ENCODE measurements at places on chromosomes 6 and 20. TPM values are rescaled to one million over a fixed set of nuclear protein-coding genes. Genes with fewer than 3 reads are reported as not detected.

Gene TBXT
- not detected for total RNA-seq

Gene ABT1
- total RNA-seq: 21.4 TPM

Gene ENPP5
- total RNA-seq: 7.3 TPM

Gene SRSF12
- total RNA-seq: 0.40 TPM

Gene MYH7B
- 0.14 TPM for total RNA-seq

Gene SLC2A10
- 6.5 TPM for total RNA-seq

Gene KIAA1755
- 5.1 TPM for total RNA-seq

Gene MROH8
- total RNA-seq: 1.3 TPM

Gene ENPP1
- 2.9 TPM for total RNA-seq

Gene DEFB110
- total RNA-seq: not detected

DNA sequence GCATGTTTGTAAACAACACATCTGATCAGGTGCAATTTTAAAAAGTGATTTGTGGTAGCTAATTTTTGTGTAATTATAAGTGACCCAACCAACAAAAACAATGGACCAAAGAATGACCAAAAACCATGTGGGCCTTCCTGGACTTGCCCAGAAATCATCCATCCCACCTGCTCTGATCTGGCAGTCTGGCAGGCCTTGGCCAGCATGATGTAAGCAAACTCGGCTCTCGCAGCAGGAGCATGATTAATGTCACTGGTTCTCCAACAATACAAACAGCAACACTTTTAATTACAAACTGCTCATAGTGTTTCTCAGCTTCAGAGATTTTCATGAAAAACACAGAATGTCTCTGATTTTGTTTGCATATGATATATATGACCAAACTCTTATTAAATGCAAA is 16.1 kb downstream of the TP53INP2 start:
- peaks cover 7% of the 10 kb centered on the region for H3K4me1 ChIP-seq
- no peak overlapping the region for H3K4me3 ChIP-seq
- DNase-seq: no peak
- H3K36me3 ChIP-seq: no peaks in the 10 kb centered on the region

DNA sequence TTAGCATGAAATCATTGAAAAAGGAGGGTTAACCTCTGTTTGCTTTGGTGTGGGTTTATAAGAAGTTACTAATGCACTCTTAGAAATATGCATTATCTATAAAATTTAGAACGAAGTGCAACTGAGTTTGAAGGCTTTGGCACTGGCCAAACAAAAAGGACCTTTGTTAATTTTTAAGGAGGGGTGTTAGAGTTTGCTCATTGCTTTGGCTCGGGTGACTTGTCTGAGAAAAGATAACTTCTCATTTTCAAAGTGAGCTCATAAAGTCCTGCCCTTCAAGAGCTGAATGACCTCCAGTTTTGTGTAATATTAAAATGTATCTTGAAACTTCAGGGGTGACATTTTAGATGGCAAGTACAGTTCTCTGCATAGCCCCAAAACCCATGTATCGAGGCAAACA is 25.9 kb downstream of the NEDD9 start:
- no peak for DNase-seq
- H3K4me1 ChIP-seq: peaks cover 50% of the 10 kb centered on the region
- no peak overlapping the region for H3K4me3 ChIP-seq
- H3K36me3 ChIP-seq: no peaks in the 10 kb centered on the region
- H3K27me3 ChIP-seq: no peaks in the 10 kb centered on the region

DNA sequence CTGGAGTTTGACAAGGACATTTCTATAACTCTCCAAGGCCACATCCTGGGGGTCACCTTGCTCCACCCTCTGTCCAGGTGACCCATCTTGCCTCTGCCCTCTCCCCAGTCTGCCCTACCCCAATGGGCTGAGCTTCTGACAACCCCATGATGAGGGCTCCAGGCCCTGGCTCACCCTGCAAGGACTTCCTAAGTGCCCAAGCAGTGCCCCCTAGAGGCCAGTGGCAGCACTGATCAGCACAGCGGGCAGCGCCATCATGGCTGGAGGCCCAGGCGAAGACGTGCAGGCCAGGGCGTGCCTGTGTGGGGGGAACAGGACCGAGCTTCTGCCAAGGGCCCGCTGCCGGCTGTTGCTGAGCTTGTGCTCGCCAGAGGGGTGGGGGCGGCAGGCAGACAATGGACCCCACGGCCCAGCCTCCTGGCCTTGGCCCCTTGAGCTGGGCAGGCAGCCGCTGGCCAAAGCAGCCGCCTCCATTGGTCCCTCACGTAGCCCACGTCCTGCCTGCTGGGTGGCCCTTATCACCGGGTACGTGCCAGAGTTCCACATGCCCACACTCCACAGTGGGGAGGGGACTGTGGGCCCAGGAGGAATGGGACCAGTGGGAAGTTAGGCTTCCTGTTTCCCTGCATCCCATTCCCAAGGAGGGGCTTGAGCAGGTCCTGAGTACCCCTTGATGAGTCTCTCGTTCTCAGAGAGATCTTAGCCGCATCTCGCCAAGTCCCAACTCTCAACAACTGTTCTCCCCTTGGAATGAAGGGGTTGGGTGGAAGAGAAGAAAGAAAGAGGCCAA is 64.3 kb downstream of the MRPL14 start:
- H3K4me1 ChIP-seq: peaks cover 14% of the 10 kb centered on the region
- H3K4me3 ChIP-seq: no peak overlapping the region
- peaks cover 7% of the 10 kb centered on the region for H3K27me3 ChIP-seq
- no peak overlapping the region for H3K27ac ChIP-seq

- no peak overlapping the region for H3K4me3 ChIP-seq
- no peaks in the 10 kb centered on the region for H3K27me3 ChIP-seq
- no peaks in the 10 kb centered on the region for H3K36me3 ChIP-seq
- no peak overlapping the region for H3K27ac ChIP-seq
- H3K4me1 ChIP-seq: peaks cover 7% of the 10 kb centered on the region
Measured at GRCh38 chr6:159126590-159126989, 42.6 kb upstream of the FNDC1 start.

- DNase-seq: no peak
- no peaks in the 10 kb centered on the region for H3K36me3 ChIP-seq
- no peak overlapping the region for H3K27ac ChIP-seq
- H3K4me1 ChIP-seq: peaks cover 12% of the 10 kb centered on the region
- H3K27me3 ChIP-seq: no peaks in the 10 kb centered on the region
Measured at GRCh38 chr6:7938562-7939183, 28.1 kb upstream of the TXNDC5 start.

GRCh38 chr6:113936093-113936934 is 34.6 kb downstream of the HDAC2 start:
- peak; percentile 54 for DNase-seq
- no peak overlapping the region for H3K4me3 ChIP-seq
- H3K36me3 ChIP-seq: no peaks in the 10 kb centered on the region
- no peaks in the 10 kb centered on the region for H3K4me1 ChIP-seq
- H3K27ac ChIP-seq: no peak overlapping the region
- no peaks in the 10 kb centered on the region for H3K27me3 ChIP-seq

DNA sequence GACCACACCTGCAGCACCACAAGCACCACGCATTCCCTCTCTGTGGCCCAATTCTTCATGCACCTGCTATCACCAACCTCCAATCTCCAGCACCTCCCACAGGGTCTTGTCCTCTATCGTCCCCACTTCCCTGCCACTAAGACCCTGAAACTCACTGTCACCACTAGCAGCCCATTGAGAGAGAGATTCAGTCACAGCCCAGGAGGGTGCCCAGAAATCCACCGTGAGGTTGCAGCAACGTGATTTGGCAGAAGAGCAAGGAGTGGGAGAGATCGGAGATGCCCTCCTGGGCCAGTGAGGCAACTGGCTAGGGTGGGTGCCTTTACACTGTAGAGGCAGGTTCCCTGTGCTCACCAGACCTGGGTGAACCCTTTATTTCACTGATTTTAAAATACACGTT is 90.1 kb downstream of the ANKRD60 start:
- no peak overlapping the region for H3K27ac ChIP-seq
- H3K4me3 ChIP-seq: no peak overlapping the region
- no peaks in the 10 kb centered on the region for H3K4me1 ChIP-seq

GRCh38 chr6:6915813-6916547 is 191.8 kb upstream of the RREB1 start:
- no peak overlapping the region for H3K4me3 ChIP-seq
- H3K27ac ChIP-seq: peak overlapping the region; percentile 79
- H3K36me3 ChIP-seq: no peaks in the 10 kb centered on the region

DNA sequence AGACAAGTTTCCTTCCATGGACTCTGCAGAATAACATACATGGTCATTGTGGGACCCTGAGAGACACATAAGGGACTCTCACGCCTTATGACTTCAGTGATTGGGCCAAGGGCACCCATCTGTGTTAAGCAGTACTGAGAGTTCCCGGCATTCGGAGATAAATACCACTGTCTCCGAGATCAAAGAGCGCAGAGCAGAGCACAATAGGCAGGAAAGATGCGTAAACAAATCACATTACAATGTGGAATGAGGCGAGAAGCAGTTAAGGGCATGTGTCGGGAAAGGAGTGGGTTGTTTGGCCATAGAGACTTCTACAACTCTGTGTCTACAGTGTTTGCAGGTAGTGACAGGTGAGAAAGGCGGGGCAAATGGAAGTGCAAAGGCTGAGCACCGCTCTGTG is 57.6 kb downstream of the NRSN1 start:
- H3K36me3 ChIP-seq: no peaks in the 10 kb centered on the region
- no peaks in the 10 kb centered on the region for H3K27me3 ChIP-seq
- H3K27ac ChIP-seq: no peak overlapping the region

DNA sequence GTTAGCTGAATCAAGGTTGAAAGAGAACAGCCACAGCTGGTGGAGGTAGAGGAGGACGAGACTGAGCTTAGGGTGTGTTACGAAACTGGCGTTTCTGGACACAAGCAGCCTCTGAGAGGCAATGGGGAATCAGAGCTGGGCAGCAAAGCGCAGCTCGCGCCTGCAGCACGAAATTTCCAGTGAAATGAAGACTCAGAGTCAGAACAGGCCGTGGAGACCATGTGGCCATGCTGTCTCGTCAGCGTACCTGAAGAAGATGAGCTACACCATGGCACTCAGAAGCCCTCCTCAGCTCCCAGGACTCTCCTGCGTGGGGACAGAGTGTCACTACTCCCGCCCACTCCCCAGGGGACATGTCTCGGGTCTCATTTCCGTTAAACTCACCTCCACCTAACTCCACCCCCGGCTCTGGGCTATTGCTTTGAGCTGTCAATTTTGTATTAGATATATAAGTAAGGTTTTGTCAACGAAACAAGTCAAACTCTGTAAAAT is 256.9 kb downstream of the ERMARD start:
- peaks cover 10% of the 10 kb centered on the region for H3K4me1 ChIP-seq
- no peak overlapping the region for H3K4me3 ChIP-seq
- DNase-seq: no peak

DNA sequence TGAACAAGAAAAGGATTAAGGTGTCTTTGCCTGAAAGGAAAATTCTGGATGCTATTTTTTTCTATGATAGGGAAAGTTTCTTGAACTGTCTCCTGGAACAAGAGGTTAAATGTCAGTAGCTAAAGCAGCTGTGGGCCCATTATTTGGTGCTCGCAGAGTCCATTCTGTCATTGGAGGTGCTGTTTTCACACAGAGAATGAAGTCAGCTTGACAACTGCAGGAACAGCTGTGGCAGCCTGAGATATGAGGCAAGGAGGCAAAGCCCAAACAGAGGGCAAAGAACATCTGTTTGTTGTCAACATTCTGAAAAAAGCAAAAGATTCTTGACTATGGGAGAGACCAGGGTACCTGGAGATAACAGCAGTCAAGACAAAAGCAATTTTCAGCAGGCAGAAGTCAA is 548.2 kb downstream of the KIF16B start:
- H3K36me3 ChIP-seq: no peaks in the 10 kb centered on the region
- H3K4me3 ChIP-seq: no peak overlapping the region
- peaks cover 9% of the 10 kb centered on the region for H3K4me1 ChIP-seq
- no peak overlapping the region for H3K27ac ChIP-seq
- no peaks in the 10 kb centered on the region for H3K27me3 ChIP-seq
- DNase-seq: no peak

DNA sequence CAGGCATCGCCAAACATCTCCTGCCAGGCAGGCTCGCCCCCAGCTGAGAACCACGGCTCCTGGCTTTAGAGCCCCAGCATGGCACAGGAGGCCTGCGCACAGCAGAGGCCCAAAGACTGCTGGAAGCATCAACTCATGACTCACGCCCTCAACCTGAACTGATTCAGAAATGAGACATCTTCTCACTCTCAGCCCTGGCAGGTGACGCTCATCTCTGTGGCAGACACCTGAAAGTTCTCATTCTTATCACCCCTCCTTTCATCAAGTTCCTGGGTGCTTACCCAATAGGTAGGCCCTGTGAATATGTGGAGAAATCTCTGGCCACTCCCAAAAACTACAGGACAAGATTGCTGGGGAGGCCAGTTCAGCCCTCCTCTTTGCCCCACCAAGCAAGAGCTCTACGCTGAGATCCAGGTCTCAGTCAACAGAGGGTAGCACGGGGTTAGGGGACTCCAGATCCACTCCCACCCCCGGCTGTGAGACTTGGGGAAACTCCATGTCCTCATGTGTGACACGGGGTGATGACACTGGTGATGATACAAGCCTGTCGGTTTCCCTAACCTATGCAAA is 11.3 kb downstream of the NFATC2 start:
- peaks cover 42% of the 10 kb centered on the region for H3K4me1 ChIP-seq
- H3K27me3 ChIP-seq: no peaks in the 10 kb centered on the region
- no peak overlapping the region for H3K4me3 ChIP-seq
- no peak for DNase-seq
- H3K36me3 ChIP-seq: no peaks in the 10 kb centered on the region
- H3K27ac ChIP-seq: peak overlapping the region; percentile 21

- no peaks in the 10 kb centered on the region for H3K4me1 ChIP-seq
- no peaks in the 10 kb centered on the region for H3K36me3 ChIP-seq
- DNase-seq: no peak
- H3K27me3 ChIP-seq: no peaks in the 10 kb centered on the region
- H3K27ac ChIP-seq: no peak overlapping the region
Measured at GRCh38 chr20:24481173-24481572, 11.7 kb downstream of the SYNDIG1 start.

- H3K4me3 ChIP-seq: no peak overlapping the region
- peaks cover 67% of the 10 kb centered on the region for H3K27me3 ChIP-seq
- peaks cover 21% of the 10 kb centered on the region for H3K4me1 ChIP-seq
- DNase-seq: no peak
- no peak overlapping the region for H3K27ac ChIP-seq
Measured at GRCh38 chr6:29014729-29015608, 9.9 kb upstream of the ZNF311 start.

GRCh38 chr6:13336553-13336952 is 8.2 kb upstream of the TBC1D7 start:
- no peaks in the 10 kb centered on the region for H3K27me3 ChIP-seq
- H3K4me1 ChIP-seq: peaks cover 4% of the 10 kb centered on the region
- H3K36me3 ChIP-seq: no peaks in the 10 kb centered on the region
- DNase-seq: peak; percentile 87

GRCh38 chr20:59823030-59823423 is 110.4 kb downstream of the SYCP2 start:
- H3K4me3 ChIP-seq: no peak overlapping the region
- H3K4me1 ChIP-seq: peaks cover 5% of the 10 kb centered on the region
- no peak overlapping the region for H3K27ac ChIP-seq
- no peaks in the 10 kb centered on the region for H3K36me3 ChIP-seq
- DNase-seq: no peak

DNA sequence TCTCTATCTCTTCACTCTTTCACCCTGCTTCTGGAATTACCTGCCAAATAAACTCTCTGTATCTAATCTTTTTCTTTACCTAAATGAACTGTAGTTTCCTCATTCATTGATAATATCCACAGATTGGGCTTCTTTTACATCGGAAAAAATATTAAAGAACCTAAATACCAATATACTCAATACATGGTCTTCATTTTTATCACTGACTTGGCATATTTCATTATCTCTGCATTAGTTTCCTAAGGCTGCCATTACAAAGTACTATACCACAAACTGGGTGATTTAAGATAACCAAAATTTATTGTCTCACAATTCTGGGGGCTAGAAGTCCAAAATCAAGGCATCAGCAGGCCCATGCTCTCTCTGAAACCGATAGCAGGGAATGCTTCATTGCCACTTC is 411.9 kb upstream of the SPTLC3 start:
- no peaks in the 10 kb centered on the region for H3K4me1 ChIP-seq
- H3K27me3 ChIP-seq: no peaks in the 10 kb centered on the region
- no peak overlapping the region for H3K4me3 ChIP-seq

All from spleen (tissue), 13 donors.